ENCODE measurements at places on chromosomes 16 and 17. TPM values are rescaled to one million over a fixed set of nuclear protein-coding genes. Genes with fewer than 3 reads are reported as not detected.

DNA sequence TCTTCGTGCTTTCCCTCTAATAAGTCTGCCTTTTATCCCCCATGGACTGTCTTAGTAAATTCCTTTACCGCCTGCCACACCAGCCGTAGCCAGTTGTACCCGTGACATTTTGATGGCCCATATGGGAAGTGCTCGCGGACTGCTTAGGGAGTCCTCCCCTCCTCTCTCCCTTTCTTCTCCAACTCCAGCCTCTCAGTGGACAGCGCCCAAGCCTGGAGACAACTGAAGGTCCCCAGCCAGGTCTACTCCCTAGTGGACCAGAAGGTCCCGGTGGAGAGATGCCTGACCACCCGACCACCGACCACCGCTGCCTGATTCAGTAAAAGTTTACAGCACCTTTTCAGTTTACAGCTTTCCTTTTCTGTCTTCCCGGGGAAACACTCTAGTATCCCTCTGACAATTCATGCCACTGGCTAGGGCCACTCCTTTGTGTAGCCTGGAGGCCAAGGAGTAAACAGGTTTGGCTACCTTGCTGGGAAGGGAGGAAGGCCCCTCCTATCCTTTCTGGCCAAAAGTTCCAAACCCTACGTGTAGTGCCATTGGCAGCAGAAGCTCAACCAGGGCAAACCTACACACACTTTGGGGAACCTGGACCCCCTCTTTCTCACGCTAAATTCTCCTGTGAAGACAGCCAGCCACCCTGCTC lies 18.0 kb downstream of the CTRB2 start:
- no peak for DNase-seq

DNA sequence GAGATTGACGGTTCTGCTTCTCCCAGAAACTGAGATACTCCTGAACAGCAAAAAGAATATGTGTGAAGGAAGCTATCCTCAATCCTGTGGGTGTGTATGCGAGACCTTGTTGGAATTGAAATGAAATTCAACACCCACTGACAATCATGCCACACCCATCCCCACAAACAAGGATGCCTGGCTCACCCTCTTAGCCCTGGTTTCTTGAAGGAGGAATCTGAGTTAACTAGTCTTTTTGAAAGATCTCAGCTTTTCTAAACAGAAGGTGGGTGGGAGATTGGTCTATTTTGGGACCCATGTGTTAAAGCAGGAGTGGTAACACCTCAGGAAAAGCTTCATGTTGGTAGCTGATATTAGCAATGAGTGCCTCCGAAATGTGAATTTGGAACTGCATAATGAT lies 1244.5 kb downstream of the CDH11 start:
- no peak for DNase-seq

DNA sequence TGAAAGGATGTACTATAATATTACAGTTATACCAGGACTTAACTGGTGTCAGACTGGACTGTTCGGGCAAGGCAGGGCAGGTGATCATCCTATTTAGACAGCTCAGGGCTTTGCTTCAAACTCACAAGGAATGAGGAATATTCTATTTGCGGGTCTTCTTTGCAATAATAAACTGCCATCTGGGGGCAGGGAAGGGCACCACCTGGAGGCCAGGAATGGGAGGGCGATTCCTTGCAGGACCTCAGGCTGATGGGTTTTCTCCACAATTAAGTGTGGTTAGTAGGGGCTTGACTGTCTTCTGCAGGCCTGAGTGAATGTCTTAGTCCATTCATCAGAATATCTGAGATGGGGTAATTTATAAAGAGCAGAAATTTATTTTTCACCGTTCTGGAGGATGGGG lies 424.1 kb downstream of the CA10 start:
- no peak for DNase-seq

DNA sequence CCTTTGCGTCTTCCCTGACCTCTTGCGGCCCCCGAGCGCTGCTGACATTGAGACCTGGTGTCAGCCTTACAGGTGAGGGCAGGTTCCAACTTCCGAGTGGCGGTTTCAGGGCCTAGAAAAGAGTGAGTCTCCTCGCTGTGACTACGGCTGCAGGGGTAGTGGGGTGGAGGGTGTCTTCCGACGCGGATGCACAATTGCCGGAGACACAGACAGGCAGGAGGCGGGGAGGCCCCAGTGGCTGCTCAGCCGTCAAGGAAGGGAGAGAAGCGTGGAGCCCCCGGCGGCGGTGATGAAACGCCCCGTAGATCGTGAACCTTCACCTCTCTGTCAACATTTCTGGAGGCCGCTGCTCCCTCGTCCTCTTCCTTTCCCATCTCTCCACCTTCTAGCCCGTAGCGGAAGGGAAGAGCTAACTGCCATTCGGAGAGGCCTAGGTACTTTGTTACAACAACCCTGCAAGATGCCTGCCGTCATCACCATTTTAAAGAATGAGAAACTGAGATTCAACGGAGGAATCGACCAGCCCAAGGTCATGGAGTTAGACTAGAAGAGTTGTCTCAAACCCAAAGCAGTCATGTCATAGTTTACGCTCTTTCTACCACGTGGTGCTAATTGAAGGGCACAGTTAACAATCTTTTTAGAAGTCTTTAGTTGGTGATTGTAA lies 485 bp downstream of the DNAJA3 start:
- DNase-seq = no peak

GRCh38 chr17:3594051-3594800 lies 15.0 kb downstream of the TRPV1 start:
- peak; percentile 84 for DNase-seq

DNA sequence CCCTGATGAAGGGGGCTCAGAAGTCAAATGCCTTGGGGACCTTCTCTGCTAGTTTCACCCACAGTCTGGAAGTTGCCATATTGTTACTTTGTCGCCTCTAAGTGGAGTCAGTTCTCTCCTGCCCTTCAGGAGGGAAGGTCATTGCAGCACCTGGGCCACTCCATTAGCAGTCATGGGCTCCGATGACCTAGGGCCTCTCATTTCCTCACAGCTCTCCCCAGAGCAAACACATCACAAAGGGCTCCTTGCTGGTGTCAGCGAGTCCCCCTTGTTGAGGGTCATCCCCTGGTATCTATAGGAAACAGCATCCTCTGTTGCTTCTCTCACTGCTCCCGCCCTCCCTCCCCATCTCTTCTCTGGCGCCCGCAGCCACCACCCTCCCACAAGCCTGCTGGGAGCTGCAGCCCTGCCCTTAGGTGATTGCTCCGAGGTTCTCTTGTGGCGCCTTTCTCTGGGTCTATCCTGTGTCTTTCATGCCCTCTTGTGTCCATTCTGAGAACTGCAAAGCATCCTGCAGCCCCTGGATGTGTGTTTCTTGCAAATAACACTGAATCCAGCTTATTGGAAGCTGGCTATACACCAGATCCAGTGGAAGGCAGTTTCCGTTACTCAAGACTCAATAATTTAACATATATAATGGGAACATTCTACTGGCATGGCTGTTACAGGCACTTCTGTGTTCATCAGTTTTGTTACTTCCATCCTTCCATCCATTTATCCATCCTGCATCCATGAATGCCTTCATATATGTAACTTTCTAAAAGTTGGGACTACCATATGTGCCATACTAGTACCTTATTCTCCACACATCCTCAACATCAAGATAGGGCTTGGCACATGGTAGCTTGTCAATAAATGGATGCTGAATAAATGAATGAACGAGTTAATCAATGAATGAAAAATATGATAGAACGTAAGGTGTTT lies 21.2 kb downstream of the PDILT start:
- DNase-seq = peak; percentile 54

DNA sequence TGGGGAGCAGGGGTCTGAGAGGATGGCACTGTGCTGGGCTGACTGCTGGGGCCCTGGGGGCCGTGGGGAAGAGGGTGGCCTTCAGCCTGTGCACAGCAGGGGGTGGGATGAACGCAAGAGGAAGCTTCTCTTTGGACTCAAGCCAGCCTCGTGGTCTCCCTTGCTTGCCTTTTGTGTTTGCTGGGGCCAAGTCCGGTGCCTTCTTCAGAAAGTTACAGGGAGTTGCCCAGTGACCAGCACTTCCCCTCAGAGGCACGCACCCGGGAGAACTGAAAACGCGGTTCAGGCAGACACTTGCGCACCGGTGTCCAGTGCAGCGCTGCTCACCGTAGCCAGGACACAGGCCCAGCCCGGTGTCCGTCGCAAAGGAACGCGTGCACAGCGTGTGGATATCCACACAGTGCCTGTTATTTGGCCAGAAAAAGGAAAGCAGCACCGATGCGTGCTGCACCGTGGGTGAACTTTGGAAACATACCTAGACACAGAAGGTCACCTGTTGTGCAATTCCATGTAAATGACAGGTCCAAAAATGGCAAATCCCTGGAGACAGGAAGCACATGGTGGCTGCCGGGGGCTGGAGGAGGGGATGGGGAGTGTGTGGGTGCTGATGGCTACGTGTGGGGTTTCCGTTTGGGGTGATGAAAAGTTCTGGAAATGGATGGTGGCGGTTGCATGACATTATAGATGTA lies 29.4 kb upstream of the NUDT16L1 start:
- no peak for DNase-seq

DNA sequence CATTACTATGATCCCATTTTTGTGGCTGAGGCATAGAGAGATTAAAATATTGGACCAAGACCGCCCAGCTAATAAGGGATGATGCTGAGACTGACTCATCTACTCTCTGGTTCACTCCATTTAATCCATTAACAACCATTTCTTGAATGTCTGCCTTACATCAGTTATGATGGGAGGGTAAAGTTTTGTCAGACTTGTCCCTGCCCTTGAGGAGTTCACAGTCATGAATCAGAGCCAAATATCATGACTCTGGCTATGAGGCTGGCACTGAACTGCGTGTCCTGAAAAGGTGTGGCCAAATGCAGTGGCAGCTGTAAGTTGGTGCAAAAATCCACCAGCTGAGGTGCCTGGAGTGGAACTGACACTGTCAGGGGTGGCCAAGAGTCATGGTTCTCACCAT lies 35.0 kb upstream of the MAF start:
- no peak for DNase-seq

GRCh38 chr16:2663553-2664546 lies 18.5 kb upstream of the KCTD5 start:
- DNase-seq = no peak

DNA sequence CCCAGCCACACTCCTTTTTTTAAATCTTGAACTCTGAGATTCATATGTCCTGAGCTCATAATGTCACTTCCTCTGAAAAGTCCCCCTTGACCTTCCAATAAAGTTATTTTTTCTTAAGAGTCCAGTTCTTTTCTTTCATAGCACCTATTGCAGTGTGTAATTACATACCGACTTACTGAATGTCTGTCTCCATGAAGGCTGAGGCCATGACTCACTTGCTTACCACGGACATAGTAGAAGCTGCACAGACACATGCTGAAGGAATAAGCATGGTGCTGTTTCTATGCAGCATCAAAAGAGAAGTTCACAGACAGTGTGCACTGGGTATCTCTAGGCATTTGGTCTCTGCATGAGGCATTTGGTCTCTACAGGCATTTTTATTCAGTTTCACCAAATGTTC lies 77.2 kb downstream of the C17orf67 start:
- DNase-seq = peak; percentile 98

DNA sequence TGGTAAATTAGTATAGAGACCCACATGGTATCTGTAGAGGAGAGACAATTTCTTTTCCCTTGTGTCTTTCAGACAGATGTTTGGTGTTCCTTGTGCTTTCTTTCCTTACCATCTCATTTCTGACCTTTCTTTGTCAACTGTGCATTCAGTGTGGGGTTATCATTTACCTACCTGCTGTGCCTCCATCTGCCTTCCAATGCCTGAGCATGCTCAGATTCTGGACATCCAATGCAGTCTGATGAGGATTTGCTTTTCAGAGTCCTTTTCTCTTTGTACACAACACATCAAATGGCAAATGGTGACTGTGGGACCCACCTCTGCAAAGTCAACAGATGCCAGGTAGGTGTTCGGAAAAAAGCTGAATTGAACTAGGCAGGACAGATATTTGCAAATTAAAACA lies 364.8 kb downstream of the CA10 start:
- no peak for DNase-seq

DNA sequence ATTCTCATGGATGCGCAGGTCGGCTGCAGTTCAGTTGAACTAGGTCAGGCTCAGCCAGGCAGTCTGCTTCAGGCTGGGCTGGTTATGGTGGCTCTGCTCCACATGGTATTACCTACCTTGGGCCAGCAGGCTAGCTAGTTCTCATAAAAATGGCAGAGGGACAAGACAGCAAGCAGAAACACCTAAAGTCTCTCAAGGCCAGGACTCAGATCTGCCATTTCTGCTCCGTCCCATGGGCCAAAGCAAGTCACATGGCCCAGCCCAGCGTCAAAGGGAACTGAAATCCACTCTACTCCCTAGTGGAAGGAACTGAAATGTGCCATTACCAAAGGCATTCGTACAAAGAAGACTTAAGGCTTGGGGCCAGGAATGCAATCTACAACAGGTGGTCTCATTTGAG lies 160.0 kb downstream of the TMEM132E start:
- DNase-seq = no peak

GRCh38 chr16:81946206-81946605 lies 65.1 kb downstream of the SDR42E1 start:
- no peak for DNase-seq

DNA sequence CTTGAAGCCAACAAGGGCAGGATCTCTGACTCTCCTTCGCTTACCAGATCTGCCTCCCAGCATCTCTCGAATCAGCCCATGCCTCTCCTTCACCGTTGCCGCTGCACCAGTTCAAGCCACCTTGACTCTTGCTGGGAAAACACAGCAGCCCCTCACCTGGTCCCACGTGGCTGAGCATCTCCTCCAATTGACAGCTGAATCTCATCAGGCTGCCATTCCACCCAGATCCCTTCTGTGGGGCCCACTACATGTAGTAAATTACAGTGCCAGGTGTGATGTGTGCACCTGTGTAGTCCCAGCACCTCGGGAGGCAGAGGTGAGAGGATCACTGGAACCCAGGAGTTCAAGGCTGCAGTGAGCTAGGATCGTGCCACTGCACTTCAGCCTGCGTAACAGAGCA lies 37.8 kb upstream of the C16orf78 start:
- no peak for DNase-seq

DNA sequence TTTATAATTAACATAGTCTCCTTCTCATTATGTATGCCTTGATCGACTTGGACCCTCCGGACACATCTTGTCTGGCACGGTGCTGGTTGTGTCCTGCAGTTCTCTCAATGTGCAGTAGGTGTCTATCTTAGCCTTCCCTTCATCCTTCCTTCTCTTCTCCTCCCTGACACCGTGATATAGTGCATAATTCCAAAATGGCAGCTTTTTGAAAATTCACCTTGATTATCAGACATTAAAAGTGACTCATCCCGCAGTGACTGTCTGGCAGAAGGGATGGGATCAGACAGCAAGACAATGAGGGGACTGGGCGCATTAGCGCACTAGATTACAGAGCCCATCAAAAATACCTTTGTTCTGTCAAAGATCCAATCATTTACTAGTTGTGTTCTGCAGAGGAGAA lies 70.0 kb upstream of the PMFBP1 start:
- DNase-seq = peak; percentile 55

The TMEM106A gene
- total RNA-seq = 1.4 TPM

The DNAAF8 gene
- 0.54 TPM for total RNA-seq

The RAC3 gene
- total RNA-seq = 5.7 TPM

The TSR1 gene
- 72.6 TPM for total RNA-seq

The KIF1C gene
- 27.4 TPM for total RNA-seq

The RND2 gene
- 1.1 TPM for total RNA-seq

The TIMP2 gene
- total RNA-seq = 43.9 TPM
